Pons (tissue), 1 donor: ENCODE measurements at places on chromosomes 6 and 20.

- DNase-seq: no peak
These were observed 140.3 kb downstream of the BCAS1 start for GRCh38 chr20:53929974-53930650.

DNA sequence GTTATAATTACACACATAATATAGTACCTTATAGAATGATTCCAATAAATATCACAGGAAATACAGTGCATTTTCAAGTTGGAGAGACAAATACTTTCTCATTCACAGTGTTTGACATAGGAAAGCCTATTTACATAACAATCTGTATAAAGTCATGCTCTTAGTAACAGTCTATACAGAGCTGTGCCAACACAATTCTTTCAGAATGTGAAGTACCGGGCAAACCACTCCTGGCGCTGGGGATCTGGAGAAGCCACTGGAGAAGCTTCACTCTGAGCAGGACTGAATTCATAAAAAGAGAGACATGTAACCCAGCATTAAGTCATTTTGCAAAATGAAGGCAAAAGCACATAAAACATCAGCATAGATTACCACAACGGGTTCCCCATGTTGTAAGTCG lies 24.9 kb upstream of the MCM9 start:
- DNase-seq: no peak

DNA sequence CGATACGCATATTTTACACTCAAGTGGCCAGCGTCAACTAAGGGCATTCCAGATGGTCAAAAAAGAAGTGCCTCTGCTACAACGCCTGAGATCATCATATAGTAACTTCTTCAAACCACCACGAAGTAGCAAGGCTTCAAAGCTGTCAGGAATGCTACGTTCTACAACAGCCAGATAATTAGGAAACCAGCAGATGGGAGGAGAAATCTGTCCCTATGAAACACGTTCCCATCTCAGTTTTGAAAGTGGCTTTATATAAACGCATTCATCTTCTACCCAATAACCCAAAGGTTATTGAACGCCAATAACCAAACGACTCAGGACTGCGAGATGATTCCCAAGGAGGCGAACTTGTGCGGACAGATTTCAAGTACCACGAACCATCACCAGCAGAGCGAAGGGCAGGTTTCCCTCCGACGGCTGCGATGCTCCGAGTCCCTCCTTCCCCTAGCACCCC lies 1.2 kb downstream of the ABHD12 start:
- DNase-seq: peak; percentile 49

DNA sequence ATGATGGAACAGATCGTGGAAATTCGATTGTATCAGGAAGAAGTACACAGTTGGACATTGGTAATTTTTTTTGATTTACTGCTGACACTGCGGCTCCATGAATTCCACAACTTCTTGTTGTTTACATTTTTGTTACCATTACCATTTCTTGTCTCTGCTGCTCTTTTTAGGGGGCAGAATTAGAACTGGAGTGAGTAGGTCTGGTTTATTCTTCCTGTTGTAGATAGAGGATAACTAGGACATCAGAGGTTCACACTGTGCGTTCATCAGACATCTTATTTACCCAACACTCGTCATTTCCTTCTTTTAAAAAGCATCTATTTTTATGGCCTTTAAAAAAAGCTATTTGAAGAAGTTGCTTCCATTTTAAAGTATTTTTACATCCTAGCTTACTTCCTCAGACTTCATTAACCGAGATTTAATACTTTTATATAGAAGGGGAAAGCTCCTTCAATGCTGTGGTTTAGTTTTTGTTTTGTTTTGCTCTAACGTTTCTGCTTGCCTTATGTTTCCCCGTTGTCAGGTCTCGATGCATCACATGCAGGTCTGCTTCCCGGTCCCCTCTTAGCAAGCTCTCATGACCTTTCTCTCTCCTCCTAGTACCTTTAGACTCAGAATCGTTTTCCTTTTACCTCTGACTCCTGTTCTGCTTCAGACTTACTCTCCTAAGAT lies 139.1 kb downstream of the ARID1B start:
- DNase-seq: no peak

DNA sequence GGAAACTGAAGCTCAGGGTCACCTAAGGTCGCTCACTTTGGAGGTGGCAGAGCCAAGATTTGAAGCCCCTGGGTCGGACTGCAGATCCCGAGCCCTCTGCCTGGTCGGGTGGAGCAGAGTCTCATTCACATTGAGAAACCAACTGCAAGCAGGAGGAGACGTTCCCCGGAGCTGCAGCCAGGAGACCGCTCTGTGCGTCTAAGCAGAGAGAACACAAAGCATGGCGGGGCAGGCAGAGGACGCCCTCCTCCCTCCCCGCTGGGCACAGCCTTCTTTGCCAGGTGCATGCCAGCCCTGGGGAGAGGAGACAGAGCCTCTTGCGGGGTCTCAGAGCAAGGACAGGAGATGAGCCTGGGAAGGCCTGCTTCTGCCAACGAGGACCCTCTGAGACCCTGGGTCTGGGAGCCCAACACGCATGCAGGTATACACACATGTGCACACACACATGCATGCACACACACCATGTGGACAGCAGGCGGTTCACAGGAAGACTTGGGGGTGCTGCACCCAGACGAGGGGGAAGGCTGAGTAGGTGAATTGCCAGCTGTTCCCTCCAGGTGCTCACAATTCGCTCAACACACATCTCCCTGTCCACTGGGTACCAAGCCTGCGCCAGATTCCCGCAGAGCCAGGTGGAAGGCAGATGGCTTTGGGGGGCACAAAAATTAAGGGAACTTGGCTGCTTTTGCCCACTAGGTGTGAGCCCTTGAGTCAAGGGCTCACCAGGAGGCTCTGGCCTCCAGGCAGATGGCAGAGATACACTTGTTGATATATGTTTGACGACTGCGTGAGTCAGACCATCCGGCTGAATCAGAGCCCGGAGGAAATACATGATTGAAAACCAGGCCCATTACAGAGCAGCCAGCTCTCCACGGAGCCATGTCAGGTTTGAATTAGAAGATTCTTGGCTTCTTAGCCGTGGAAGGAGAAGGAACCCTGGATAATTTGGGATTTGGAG lies 5.5 kb upstream of the NTSR1 start:
- no peak for DNase-seq

DNA sequence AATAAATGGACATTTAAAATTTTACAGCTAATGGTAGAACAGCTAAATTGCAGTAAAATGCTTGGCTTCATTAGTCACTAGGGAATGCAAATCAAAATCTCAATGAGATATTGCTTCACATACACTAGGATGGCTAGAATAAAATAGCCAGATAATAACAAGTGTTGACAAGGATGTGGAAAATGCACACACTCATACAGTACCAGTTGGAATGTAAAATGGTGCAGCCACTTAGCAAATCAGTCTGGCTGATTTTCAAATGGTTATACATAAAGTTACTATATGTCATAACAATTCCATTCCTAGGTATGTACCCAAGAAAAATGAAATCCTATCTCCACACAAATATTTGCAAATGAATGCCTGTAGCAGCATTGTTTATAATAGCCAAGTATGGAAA lies 452.1 kb downstream of the HDGFL1 start:
- no peak for DNase-seq

- no peak for DNase-seq
These were observed 192.1 kb downstream of the SAMD5 start for GRCh38 chr6:147700436-147701209.

DNA sequence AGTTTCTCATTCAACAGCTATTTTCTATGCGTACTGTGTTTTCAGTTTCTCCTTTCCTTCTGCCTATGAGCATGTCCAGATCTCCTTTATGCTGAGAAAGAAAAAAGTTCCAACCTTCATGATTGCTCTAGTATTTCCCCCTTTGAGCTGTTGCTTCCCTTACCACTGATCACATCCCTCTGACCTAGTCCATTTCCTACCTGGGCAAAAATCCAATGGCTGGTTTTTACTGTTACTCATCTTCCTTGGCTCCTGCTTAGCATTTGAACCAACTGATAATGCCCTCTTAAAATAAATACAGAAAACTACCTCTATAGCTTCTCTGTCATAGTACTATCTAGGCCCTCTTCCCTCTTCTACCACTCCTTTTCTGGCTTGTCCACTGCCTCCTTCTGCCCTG lies 6.0 kb downstream of the RFX6 start:
- no peak for DNase-seq

DNA sequence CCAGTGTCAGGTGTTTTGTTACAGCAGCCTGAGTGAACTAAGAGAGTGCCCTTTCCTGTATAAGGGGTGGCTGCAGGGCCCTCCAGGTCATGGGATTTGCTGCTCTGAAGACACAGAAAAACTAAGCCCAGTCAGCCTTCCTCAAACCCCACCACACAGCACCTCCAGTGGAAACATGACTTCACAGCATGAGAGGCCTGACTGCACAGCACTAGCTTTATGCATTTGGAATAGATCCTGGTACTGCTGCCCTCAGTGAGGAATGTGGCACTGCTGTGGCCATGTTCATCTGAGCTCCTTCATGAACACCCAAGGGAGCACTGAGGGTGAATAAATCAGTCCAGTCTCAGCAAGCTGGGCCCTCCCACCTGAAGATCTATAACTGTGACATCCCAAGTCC lies 296.1 kb upstream of the FOXQ1 start:
- DNase-seq: no peak

GRCh38 chr6:93218096-93218495 lies 201.3 kb downstream of the EPHA7 start:
- DNase-seq: no peak

GRCh38 chr20:40650707-40651106 lies 38.3 kb downstream of the MAFB start:
- no peak for DNase-seq

- DNase-seq: no peak
These were observed 298.4 kb downstream of the UTRN start for GRCh38 chr6:144583614-144583954.

GRCh38 chr6:137820952-137821351 lies 46.1 kb upstream of the TNFAIP3 start:
- DNase-seq: no peak

- DNase-seq: no peak
These were observed 26.9 kb upstream of the MRPS18A start for GRCh38 chr6:43714311-43715055.

- DNase-seq: no peak
These were observed 61.5 kb downstream of the MAP3K7 start for GRCh38 chr6:90525421-90525820.

DNA sequence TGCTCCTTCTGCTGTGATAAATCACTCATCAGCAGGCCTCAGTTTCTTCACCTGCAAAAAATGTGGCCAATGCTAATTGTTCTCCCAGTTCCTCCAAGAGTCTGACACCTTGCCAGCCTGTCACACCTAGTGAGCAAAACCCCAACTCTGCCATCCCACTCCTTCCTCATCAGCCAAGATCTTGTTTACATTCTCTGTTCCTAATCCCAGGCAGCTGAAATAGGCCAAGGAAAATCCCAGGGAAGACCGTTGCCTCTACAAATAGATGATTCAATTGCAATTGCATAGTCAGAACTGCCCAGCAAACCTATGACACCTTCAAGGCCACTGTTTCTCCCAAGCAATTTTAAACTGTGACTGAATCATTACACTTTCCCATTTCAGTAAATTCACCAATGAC lies 78.7 kb downstream of the GMDS start:
- no peak for DNase-seq

DNA sequence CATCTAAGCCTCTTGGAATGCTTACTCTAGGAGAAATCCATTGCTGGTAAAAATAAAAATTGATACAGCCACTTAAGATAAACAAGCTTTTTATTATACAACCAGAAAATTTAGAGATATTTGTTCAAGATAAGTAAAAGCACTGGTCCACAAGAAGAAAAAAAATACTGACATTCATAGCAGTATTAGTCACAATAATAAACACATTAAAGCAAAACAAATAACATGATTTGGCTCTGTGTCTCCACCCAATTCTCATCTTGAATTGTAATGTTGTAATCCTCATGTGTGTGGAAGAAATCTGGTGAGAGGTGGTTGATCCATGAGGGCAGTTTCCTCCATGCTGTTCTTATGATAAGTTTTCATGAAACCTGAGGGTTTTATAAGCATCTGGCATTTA lies 1093.5 kb upstream of the ADGRB3 start:
- DNase-seq: no peak

GRCh38 chr20:19761326-19761725 lies 3.3 kb downstream of the RIN2 start:
- no peak for DNase-seq

DNA sequence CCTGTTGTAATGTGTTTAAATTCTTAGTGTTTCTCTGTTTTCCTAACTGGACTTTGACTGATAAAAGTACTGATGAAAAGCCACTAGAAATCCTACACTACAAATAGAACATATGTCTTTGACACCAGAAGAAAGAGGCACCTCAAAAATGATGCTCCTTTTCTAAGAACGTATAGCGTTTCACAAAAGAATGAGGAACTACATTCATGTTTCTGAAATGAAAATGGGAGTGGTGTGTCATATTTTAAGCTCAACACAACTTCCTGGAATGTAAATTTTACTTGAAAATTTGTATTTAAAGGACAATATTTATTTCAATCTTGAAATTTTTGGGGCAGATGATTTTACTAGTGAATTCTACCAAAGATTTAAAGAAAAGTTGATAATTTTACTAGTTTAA lies 35.3 kb downstream of the KIAA0408 start:
- no peak for DNase-seq

- no peak for DNase-seq
These were observed 474.8 kb upstream of the ID4 start for GRCh38 chr6:19362396-19362795.

GRCh38 chr6:146305092-146305491 lies 238.5 kb upstream of the RAB32 start:
- DNase-seq: peak; percentile 72

GRCh38 chr6:121582262-121582661 lies 146.8 kb downstream of the GJA1 start:
- no peak for DNase-seq

GRCh38 chr20:51378171-51378928 lies 164.2 kb downstream of the NFATC2 start:
- DNase-seq: no peak

DNA sequence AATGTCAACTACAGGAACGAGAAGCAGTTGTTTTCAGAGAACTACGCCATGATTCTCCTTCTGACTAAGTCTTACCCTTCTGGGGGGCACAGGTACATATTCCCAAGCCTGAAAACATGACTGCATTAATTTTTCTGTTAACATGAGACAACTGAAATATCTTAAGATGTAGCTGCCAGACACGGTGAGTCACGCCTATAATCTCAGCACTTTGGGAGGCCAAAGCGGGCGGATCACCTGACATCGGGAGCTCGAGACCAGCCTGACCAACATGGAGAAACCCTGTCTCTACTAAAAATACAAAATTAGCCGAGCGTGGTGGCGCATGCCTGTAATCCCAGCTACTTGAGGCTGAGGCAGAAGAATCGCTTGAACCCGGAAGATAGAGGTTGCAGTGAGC lies 21.7 kb downstream of the TBC1D20 start:
- DNase-seq: no peak

- no peak for DNase-seq
These were observed 31.2 kb downstream of the TREML1 start for GRCh38 chr6:41122918-41123317.

- DNase-seq: no peak
These were observed 266.3 kb downstream of the CDC5L start for GRCh38 chr6:44653761-44654218.
